BJ (cell line): ENCODE measurements at places on chromosomes 3 and 15. TPM values are rescaled to one million over a fixed set of nuclear protein-coding genes. Genes with fewer than 3 reads are reported as not detected.

- DNase-seq: no peak
These were observed 2.4 kb downstream of the ANPEP start for GRCh38 chr15:89812011-89812846.

GRCh38 chr3:98058244-98058960, 23.3 kb upstream of the GABRR3 start:
- no peak for DNase-seq

DNA sequence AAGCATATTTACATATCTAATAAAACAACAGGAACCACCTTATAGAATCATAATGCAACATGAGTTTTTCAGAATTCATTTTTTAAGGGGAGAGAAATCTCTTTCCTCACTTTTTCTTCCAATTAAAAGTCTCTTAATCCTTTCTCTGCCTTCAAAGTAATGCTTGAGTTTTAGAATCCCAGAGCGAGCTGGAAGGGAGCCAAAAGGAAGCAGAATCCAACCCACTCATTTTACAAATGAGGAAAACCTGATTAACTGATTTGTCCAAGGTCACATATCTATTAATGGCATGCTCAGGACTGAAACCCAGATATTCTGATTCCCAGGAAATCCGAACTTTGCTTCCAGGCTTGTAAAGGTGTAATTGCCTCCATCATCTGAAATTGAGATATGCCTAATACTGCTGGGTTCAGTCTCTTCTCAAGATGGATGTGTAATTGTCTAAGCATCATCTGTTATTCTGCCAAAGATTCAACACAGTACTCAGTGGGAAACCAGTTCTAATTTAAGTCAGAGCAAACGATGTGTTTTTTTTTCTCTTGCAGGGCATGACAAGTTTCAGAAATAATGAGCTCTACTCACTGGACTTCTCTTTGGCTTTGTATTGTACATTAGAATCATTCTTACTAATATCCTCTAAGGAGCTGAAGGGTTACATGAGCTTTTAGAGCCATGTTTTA, 481.4 kb upstream of the CFAP20DC start:
- DNase-seq: no peak

DNA sequence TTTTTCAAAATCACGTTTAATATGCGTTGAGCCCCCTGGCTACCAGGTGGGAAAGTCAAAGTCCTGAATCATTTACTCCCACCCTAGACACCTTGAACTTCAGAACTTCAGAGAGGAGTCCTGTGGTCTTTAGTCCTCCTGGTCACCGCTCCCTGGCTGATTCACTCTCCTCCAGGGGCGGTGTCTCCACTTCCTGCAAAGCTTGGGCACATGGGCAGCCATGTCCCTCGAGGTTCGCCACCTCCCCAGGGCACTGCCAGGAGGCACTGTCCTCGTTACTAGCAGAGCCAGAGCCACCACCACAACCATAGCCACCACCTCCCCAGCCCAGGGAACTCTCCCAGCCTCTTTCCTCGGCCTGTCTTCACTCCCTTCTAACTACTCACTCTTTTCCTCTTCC, 31.0 kb downstream of the LOXL1 start:
- DNase-seq: no peak

- no peak for DNase-seq
These were observed 23.1 kb downstream of the PSTPIP1 start for GRCh38 chr15:77017761-77018720.

DNA sequence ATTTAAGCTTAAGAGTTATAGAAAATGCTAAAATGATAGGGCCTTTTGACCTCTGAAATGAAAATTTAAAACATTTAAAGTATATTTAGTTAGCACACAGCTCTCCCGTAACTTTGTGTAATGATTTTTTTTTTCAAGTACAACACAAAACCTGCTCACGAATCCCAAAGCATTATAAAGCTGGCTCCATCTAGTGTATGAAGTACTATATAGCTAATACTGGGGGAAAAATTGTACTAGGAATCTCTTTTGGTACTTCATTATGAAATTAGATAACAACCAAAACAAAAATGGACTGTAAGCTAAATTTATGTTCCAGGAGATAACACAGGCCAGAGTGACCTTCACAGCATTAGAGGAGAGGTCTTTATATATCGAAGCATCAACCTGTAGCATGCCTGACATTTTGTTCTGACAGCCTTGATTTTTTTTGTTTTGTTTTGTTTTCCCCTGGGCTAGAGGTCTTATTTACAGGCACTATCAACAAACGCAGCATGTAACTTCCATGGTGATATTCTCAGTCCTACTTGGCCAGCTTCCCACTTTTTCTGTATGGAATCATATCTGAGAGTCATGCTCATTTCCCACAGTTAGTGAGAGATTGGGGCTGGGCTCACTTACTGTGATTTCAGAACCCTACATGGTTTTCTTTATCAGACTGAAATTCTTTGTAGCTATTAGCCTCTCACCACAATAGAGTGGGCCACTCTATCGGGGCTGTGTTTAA, 116.3 kb downstream of the MITF start:
- no peak for DNase-seq

GRCh38 chr3:70916375-70917055, 604.1 kb upstream of the MDFIC2 start:
- DNase-seq: no peak

GOLGA8Q gene
- 0.32 and 0.50 TPM in 2 replicates for polyA plus RNA-seq

ACKR2 gene
- 0.15 TPM in 1 of 2 replicates, not detected in the other for polyA plus RNA-seq

DNA sequence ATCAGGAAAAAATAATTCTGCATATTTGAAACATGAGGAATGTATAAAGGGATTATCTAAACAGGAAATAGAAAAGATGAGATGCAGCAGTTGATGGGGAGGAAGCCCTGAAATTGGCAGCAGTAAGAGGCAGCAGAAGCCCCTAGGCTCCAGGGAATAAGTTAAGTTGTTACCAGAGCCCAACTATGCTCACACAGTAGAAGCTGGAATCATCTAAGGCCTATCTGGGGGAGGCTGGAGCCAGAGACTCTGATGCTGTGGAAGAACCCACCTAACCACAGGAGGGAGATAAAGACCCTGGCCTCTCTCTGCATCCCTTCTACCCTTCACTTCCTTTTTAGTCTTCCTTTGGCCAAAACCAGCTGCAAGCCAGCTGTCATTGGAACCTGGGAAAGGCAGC, 519.7 kb downstream of the DIPK2A start:
- no peak for DNase-seq
